NAMALWA (cell line): ENCODE measurements at places on chromosomes 5 and 9.

- DNase-seq, result peak; percentile 54
These were observed 28.8 kb upstream of the ROR2 start for GRCh38 chr9:91978740-91979414.

GRCh38 chr9:105355781-105356180, 92.1 kb upstream of the FSD1L start:
- peak; percentile 42 for DNase-seq

- no peak for DNase-seq
These were observed 21.7 kb upstream of the FAT2 start for GRCh38 chr5:151612689-151613427.

- no peak for DNase-seq
These were observed 1.6 kb downstream of the PHYKPL start for GRCh38 chr5:178230879-178231538.

DNA sequence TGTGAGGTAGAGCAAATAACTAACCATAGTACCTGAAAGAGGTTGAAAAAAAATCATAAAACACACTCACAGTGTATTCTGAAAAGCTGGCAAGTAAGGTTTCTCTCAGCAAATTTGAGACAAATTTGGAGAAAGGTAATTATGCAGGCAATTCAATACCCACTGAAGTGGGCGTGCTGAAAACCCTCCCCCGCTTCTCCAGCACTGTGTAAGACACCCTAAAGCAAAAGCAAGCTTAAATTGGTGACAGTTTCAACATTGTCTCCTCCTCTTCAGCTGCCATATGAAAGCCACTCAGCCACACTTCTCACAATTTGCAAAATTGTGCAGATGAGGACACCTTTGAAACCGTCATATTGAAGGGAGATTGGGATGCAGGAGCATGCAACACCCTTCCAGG, 322.3 kb upstream of the CDH6 start:
- no peak for DNase-seq

- DNase-seq, result no peak
These were observed 16.1 kb downstream of the ARPC5L start for GRCh38 chr9:124878021-124878420.

DNA sequence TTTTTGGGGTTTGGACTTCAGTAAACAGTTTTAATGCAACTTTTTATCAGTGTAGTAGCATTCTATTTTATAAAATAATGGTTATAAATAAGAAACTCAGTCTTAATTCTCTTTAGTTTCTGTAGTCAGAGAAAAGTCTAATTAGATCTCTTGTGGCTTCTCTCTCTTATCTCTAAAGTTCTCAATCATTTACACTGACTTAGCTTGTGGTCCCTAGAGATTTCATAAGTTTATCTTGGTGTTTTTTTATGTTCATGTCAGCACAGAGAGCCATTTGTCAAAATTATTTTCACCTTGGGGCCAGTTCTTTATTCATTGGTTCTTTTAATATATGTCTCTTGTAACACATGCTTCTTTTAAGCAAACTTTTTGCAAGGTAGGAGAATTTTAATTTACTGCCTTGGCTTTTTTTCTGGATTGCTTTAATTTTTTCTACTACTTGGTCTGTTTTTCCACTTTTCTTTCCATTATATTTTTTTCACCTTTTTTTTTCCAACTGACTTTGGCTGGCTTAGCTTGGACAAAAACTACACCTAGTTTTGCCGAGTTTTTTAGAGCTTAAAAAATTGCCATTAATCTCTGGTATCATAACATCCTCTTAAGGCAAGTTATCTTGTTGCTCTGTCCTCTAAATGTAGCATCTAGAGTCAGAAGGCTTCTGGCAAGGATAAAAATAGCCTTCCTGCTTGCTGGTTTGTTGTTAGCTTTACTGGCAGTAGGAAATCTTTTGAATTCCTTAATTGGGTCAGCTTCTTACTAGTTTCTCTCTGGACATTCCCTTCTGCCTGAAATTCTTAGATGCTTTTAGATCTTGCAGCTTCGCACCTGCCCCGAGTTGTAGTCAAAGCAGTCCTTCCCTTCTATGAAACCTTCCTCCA, 35.3 kb downstream of the CPEB4 start:
- no peak for DNase-seq

- DNase-seq, result peak; percentile 3
These were observed 869.0 kb downstream of the TLE4 start for GRCh38 chr9:80440724-80441123.

DNA sequence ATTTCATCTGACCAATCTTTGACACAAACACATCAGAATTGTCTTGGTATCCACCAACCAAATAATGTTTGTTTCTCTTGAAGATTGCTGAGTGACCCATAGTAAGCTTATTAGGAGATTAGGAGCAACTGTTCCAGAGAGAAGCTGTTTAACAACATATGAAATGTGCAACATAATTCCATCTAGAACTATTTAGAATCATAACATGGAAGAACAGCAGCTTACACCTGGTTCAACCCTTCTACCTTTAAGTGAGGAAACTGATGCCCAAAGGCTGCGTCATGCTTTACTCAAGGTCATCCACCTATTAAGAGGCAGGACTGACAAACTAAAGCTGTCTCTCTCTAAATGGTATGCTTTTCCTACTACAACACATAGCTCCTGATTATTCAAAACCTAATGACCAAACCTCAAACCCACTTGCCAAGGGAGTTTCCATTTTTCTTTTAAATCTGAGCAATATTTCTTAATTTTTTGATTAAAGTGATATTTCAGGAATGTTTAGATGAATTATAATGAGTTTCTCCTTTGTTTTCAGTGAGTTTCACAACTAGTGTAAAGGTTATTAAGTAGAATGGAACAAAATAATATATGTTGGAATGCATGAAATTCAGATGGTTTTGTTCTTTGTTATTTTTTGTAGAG, 545.9 kb downstream of the RAB3C start:
- no peak for DNase-seq

DNA sequence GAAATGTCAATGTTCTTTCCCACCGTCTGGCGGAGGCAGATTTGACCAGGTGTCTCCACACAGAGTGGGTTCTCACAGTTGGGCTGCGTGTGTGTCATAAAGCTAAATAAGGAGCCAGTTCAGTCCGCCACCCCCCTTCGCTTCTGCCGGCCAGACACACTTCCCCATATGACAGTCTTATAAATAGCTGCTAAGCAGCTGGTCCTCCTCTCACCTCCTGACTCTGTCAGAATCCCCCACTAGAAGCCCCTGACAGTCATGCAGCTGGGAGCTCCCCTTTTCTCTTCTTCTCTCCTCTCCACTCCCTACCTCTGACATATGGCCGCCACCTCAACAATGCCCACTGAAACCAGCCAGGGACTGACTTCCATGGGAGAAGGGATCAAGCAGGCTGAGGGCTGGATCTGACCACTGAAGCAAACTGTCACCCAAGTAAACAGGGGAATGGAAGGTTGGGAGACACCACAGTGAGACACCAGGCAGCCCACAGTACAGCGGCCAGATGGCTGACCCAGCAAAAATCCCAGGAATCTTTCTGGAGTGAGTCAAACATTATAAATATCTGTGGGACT, 141.9 kb upstream of the EFNA5 start:
- peak; percentile 70 for DNase-seq

- DNase-seq, result no peak
These were observed 206.7 kb downstream of the ARRDC3 start for GRCh38 chr5:91176288-91177016.

DNA sequence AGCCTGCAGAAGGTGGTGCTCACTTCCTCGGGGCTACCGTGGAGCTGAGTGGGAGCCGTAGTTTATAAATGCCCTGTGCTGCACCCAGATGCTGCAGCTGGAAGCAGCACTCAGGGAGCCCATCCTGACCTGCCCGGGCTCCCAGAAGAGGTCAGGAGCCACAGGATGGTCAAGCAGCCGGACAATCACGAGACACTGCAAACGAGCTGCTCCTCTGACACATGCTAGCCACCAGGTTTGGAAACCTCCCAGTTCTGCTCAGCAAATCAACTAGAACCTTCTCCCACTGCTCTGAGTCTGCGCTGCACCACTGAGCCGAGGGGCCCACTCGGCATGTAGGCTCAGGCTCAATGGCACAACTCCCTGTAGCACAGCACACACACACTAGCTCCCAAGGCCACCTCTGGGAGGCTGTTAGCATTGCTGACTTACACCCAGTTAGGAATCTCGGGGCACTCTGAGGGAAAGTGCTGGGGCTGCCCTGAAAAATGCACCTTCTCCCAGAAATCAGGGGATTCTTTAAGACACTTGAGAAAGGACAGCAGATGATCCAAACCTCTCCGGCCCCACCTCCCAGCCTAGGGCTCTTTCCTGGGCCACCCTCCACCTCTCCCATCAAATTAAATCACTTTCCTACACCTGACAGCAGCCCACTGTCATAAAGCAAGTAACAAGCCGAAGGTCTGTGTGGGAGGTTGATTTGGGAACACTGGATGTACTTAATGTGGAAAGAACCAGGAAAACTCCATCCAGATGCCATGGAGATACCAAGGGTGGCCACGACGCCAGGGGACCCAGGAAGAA, 59.1 kb downstream of the PSMB7 start:
- DNase-seq, result no peak

- peak; percentile 60 for DNase-seq
These were observed 5.6 kb upstream of the RNF44 start for GRCh38 chr5:176542596-176543427.

DNA sequence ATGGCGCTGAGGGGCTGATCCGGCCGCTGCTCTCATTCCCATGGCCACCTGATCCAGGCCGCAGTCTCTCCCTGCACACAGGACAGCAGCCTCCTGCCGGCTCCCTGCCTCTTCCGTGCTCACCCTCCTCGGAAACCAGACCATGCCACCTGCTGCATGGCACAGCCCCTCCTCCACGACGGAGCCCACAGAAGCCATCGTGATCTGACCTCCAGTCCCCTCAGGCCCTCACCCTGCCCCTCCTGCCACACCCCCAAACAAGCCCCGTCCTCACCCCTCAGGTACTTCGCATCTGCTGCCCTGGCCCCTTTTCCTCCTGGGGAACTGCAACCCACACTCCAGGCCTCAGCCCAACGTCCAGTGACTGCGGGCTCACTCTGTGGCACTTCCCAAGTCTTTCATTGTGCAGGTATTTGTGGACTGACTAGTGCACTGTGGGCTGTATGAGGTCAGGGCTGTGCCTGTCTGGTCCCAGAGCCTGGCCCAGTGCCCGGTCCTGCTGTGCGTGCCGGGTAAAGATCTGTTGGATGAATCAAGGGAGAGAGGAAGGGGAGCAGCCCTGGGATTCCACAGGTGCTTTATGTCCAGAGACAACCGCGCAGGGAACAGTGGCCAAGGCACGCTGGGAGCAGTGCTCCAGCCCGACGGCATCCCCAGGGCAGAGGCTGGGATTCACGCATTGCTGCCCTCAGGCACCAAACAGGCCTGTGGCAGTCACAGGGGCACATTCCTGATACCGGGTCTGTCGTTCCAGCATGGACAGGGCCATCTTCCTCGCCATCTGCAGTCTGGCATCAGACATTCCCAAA, 86.1 kb downstream of the ADAMTS2 start:
- DNase-seq, result no peak

- peak; percentile 82 for DNase-seq
These were observed 831 bp downstream of the ODF2 start for GRCh38 chr9:128456613-128457061.

DNA sequence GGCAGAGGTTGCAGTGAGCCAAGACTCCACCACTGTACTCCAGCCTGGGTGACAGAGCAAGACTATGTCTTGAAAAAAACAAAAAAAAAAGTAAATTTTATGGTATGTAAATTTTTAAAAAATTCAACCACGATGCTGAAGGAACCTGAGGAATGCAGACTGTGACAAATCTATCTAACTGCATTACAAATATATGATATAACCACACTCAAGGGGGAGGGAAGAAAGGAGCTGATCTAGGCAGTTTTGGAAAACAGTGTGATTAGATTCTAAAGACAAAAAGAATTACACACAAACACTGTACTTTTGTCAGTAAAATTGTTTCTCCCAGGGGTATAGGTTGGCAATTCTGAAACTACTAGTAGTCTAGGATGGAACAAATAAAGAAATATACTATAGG, 17.0 kb downstream of the LARS1 start:
- no peak for DNase-seq

DNA sequence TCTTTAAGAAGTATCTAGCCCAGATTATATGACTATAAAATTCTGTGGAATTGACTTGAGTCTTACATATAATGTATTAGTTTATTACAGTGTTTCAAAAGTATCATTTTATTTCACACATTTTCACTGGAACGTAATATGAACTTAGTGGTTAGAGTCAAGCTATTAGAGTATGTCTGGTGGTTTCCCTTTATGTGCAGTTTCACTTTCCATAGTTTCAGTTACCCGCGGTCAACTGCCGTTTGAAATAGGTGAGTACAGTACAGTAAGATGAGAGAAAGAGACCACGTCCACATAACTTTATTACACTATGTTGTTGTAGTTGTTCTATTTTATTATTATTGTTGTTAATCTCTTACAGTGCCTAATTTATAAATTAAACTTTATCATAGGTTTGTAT, 50.5 kb downstream of the COMMD10 start:
- DNase-seq, result peak; percentile 31

DNA sequence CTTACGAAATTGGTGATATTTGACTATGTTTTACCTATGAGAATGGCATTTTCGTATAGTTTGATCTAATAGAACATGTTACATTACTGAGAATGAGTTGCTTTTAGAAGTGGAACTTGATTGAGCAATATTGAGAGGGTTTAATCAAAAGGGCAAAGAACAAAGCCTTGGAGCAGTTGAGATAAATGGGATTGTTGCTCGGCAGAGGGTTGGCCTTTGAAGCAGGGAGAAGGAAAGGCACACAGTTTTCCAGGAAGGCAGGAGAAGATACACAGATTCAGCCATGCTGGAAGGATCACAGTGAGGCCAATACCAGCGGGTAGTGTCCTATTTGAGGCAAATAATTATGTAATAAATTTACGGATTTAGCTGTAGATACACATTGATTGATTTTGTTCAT, 19.5 kb downstream of the MAN2A1 start:
- DNase-seq, result no peak

GRCh38 chr9:38390851-38391250, 1.7 kb upstream of the ALDH1B1 start:
- no peak for DNase-seq

DNA sequence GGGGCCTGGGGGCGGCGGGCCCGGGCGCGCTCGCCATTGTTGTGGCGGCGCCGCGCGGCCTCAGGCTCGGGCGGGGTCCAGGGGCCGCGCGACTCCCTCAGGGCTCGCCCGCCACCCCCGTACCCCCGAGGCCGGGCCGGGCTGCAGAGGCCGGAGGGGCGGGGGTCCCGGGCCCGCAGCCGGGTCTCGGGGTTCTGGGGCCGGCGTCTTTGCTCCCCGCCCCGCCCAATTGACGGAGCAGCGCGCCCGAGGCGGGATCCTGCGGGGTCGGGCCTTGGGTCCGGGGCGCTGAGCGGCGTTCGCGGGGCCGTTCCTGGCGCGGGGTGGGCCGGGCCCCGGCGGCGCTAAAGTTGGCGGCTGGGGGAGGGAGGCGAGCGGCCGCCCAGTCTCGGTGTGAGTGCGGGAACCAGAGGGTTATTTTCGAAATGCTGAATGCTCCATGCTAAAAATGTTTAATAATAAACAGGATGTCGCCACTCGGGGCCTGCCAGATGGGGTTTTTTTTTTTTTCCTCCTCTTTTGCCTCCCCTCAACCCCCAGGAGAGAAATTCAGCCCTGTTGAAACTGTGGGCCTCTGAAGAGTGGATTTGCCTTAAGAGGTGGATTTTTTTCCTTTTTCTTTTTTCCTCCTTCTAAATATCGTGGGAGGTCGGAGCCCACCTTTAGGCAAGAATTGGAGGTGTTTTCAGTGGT, 724 bp downstream of the PRRC2B start:
- DNase-seq, result peak; percentile 64
